Femur (tissue), 1 donor: ENCODE measurements at places on chromosomes 7 and 10.
A peak's percentile ranks its signal among the peaks of the same experiment; 100 is the strongest.

GRCh38 chr7:31004393-31004792 is 40.6 kb downstream of the GHRHR start:
- DNase-seq, result no peak

GRCh38 chr10:80405626-80406025 is 2.7 kb upstream of the PRXL2A start:
- peak; percentile 40 for DNase-seq

DNA sequence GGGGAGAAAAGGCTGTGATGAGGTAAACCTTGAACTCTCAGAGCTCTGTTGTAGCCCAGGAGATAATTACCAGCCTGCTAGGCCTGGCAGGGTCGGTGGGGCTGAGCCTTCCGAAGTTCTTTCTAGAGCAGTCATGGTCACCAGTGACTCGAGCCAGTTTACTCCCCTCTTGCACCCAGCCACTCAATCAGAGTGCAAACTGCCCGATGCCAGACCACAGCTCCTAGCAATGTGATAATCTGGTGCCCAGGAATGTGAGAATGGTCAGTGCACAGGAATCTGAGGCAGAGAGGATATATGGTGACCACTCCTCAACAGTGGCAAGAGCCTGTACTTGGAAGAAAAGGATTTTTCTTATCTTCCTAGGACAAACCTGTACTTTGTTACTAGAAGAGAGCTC is 46.4 kb upstream of the KMT2E start:
- DNase-seq, result no peak

DNA sequence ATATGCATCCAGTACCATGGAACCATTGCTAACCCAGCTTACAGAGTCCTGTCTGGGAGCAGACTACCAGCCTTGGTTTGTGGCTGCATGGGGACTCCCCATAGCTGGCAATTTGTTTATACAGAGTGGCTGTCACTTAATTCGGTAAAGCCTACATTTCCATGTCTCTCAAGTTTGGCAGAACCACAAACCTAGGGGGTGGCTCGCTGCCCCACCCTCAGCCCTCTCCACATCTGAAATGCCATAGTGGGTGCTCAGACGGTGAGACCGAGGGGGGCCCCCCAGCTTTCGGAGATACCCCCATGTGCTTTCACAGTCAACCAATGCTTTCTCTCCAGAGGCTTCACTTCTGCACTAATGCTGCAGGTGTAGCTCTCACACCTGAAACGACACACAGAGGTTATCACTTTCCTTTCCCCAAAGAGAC is 75.5 kb upstream of the KAT6B start:
- DNase-seq, result no peak

- peak; percentile 65 for DNase-seq
These were observed 47.0 kb downstream of the AMZ1 start for GRCh38 chr7:2734751-2735571.

DNA sequence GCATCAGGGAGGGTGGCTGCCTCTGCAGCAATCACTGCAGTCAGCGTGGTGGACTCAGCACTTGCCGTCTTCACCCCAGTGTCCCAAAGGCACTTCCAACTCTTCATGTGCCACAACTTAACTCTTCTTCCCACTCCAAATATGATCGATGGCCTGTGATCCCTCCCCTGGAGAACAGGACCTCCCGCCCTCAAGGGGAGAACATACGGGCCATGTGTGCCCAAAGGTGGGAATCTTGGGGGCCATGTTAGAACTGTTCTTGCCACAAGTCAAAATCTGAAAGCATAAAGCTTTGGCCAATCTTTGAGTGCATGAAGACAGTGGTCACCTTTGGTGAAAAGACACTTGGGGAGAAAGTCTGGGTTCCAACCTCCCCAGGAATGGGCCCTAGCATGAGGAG is 368.5 kb upstream of the MGMT start:
- DNase-seq, result no peak

DNA sequence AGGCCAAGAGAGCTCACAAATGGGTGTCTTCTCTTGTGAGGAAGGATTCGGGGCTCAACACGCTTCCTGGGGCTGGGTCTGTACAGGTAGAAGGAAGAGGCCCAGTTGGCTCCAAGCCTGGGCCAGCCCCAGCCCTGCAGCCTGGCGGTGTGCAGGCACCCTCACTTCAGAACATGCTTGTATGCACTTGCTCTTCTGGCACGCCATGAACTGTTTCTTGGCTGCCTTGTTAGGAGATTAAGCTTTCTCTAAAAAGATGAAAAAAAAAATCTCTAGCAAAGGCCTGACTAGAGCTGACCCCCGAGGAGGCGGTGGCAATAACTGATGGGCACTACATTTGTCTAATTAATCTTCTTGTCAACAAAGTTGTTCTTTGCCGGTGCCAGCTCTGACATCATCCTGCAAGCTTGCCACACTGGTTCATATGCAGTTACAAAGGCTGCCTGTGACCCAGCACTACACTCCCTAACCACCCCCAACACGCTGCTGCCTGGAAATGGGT is 94.7 kb downstream of the WDR11 start:
- no peak for DNase-seq

- no peak for DNase-seq
These were observed 790.7 kb upstream of the COBL start for GRCh38 chr7:52107355-52107754.

DNA sequence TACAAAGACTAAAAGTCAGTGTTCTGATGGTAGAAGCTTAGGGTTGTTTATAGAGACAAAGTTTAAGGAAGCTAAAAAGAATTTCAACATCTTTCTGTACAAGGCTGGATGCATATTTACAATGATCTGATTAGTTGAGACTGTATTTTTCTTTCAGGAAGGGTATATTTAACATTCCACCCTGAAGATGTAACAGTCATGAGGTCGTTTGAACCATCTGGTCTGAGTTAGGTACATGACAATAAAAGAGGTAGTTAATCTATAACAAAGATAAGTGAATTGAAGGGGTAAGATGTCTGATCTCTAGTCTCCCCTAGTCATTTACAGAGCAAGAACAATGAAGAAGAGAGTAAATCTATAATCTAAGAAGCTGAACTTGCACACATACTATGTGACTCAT is 821.2 kb downstream of the CNTNAP2 start:
- no peak for DNase-seq

GRCh38 chr7:131527456-131527855 is 29.0 kb downstream of the PODXL start:
- no peak for DNase-seq

DNA sequence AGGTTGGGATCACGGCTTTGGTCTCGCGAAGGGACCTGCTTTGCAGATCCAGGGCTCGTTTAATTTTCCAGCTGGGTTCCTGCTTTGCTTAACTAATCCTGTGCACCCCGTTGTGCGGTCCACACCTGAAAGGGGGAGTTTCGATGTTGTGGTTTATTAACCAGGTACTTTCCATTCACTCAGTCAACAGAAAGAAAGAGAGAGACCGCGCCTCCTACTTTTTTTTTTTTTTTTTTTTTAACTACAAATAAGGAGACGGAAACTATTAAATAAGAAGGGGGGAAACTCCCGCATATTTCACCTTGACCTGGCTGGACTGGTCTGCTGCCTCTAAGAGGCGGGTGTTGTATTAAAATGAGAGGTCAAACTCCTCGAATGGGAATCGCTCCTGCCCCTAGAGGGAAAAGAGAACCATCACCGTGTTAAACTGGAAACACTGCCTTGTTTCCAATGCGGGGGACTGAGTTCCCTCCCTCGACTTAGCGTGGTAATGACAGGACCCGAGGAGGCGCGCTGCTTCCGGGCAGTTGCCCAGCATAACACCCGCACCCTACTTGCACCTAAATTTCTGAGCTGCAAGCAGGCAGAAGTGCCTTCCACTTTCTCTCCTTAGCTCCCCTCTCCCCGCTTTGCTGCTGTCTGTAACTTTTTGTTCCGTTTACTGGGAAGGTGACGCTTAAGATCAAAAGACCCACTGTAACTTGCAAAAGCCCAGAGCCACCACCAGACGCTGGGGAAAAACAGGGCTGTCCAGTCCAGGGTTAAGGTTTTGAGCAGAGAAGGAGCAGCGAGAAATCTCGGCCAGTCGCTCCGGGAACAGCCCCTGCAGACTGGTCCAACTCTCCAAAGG is 1.1 kb upstream of the ITGB8 start:
- peak; percentile 81 for DNase-seq

DNA sequence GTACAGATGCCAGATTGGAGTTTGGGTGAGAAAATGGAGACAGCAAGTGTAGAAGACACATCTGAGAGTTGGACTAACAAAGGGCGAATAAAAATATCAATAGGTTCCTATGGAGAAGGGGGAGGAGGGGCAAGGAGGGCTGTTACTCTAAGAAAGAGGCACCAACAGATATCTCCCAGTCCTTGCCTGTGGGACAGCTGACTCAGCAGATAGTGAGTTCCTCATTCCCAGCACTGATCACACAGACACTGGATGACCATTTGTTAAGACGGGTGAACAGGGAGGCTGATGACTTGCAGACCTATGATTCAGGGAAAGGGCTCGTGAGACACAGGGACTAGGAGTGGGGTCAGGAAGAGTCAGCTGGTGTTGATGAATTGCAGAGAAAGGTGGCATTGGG is 5.7 kb upstream of the PRR15 start:
- DNase-seq, result no peak

- DNase-seq, result peak; percentile 50
These were observed 4.0 kb downstream of the TNRC18 start for GRCh38 chr7:5419539-5420066.
